ENCODE measurements at places on chromosomes 4 and X. TPM values are rescaled to one million over a fixed set of nuclear protein-coding genes. Genes with fewer than 3 reads are reported as not detected.

GRCh38 chr4:973431-974397 is at the start of gene DGKQ:
Gene DGKQ (minus strand): TSS chr4:973569. CDS start chr4:973482, 87 bp downstream.
- peak; percentile 93 for DNase-seq

DNA sequence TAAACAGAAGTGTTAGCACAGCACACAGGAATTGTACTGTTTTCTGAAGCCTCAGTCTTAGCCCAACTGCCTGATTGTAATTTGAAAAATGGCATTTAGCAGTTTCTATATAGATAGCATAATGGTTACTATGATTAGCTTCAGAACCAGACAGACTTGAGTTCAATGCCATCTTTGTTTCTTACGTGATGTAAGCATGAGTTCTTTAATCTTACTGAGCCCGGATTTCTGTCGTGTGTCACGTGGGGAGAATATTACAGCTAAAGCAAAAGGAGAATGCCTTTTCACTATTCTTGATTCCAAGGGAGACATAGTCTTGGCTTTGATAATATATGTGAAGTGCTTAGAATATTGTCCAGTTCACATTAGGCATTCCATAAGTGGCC is 407.3 kb downstream of the STIM2 start:
- no peak for DNase-seq

DNA sequence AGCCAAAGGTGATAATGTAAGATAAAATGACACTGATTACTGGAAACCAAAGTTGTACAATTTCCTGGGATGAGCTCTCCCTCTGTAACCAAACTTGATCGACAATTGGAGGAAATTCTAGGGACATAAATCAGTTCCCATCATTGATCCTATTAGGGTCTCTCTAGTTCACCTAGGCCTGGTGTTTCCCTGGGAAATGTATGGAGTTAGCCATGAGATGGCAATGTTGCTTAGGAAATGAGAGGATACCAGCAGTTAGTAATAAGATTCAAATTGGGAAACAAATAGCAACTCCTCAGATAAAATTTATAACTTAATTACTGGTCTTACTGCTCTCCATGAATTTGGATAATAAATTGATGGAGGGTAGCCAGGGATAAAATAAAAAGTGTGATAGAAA is 52.2 kb downstream of the SPATA18 start:
- peak; percentile 58 for DNase-seq

DNA sequence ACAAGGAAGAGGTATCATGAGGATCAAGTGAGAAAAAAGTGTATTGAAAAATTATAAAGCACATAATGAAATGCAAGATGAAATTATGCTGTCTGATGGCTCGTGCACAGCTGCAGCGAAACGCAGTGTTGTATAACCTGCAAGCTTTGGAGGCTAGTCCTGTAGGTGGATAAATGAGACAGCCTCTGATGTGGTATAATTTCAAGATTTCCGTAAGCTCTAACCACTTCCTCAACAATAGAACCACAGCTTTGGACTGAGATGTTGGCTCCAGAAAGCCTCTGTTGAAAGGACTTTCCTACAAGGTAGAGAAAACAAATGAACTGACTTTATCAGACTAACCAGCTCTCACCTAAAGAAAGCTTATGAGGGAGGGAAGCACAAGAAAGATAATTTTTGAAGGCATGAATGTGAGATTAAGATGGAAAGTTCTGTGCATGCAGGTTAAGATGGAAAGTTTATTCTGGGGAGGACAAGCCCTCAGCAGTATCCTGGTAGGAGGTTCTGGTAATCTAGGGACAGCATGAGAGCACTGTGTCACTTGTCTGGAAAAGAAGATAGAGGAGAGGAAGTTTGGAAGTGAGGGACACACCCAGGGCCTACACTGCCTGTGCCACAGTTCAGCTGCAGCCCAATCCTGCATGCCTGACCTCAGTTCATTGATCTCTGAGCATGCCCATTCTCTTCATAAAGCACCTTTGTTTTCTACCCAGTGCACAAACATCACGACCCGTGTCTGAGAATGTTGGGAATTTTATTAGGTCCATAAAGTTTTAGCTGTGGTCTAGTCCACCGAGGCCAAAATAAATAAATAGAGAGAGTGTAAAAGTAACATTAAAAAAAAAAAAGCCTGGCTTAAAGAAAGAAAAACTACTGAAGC is 161.5 kb upstream of the SFRP2 start:
- DNase-seq = peak; percentile 15

- no peak for DNase-seq
Measured at GRCh38 chr4:99586797-99587196, 12.2 kb downstream of the MTTP start.

- DNase-seq = no peak
Measured at GRCh38 chr4:119139822-119140252, 4.2 kb downstream of the MYOZ2 start.

GRCh38 chr4:139872274-139872673 is 206.7 kb downstream of the MGST2 start:
- no peak for DNase-seq

Gene TMEM47
- total RNA-seq = 108 TPM

Gene ELMOD2
- 47.7 TPM for total RNA-seq

Gene RGS12
- 43.7 TPM for total RNA-seq

Gene ETDB
- not detected for total RNA-seq

Gene CXorf38
- 16.0 TPM for total RNA-seq

Gene ODAPH
- not detected for total RNA-seq

Measured in tongue (tissue), 3 donors.